ENCODE measurements at places on chromosomes 3 and 15.

GRCh38 chr3:95460274-95460673, 1354.1 kb upstream of the EPHA6 start:
- no peak for DNase-seq

GRCh38 chr15:34336991-34337556, 507 bp downstream of the SLC12A6 start:
- no peak for DNase-seq

DNA sequence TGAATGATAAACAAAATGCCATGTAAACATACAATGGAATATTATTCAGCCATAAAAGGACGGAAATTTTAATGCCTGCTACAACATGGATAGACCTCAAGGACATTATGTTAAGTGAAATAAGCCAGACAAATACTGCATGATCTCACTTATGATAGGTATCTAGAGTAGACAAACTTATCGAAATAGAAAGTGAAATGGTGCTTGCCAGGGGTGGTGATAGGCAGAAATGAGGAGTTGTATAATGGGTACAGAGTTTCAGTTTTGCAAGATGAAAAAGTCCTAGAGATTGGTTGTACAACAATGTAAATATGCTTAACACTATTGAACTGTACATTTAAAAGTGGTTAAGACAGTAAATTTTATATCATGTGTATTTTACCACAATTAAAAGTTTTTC, 287.8 kb downstream of the ERC2 start:
- no peak for DNase-seq

DNA sequence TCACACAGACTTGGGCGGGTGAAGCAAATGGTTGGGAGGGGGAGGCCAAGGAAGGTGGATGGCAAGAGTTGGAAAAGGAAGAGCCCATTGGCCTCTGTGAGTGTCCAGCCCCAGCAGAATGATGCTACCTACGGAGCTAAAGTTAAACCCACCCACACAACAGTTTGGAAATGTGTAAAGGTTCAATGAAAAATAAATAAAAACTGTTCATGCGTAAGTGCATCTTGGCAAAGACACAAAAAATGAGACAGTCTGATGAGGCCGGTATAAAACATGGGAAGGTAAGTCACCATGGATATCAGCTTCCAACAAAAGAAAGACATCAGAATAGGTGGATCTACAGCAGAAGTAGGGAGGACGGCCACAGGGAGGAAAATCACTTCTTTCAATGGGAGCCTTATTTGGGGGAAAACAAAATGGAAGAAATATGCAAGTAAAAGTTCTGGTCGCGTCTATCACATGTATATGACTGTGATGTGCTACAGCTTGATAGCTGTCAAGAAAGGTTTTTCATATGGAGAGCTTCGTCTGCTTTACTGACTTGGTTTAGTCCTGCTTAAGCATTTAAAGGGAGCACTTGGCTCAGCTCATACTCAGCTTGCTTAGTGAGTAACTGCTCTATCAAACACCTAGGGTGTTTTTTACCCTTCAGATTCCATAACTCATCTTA, 82.8 kb downstream of the TIGIT start:
- no peak for DNase-seq

- DNase-seq: peak; percentile 49
Measured at GRCh38 chr3:128316481-128316891, 150.2 kb downstream of the DNAJB8 start.

DNA sequence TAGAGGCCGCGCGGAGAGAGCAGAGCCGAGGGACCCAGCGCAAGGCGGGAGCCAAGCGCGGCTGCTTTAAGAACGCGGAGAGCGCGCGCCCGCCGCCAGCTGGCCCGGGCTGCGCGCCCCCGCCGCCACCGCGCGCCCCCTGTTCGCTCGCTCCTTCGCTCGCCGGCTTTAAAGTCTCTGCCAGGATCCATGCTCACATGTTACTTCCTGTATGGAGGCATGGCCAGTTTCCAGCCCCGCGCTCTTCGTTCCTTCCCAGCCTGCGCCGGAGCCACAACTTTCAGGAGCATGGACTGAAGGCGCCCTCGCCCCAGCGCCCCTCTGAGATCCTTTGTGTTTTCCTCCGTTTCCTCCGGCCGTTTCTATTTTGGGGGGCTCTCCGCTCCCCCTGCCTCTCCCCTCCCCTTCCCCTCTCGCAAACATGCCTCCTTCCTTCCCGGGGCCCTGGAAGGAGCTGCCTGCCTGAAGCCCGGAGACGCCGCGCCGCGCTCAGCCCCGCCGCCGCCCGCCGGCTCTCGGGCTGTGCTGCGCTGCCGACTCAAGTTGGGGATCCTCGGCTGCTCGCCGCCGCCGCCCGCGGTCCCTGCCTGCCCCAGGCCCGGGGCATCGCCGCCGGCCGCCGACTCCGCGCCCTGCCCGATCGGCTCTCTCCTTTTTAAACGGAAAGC, at the start of gene PTPRG:
PTPRG (plus strand) TSS at position 198 of the 668 bp plus-strand sequence. CDS start 717 bp downstream, outside the sequence.
- DNase-seq: no peak

DNA sequence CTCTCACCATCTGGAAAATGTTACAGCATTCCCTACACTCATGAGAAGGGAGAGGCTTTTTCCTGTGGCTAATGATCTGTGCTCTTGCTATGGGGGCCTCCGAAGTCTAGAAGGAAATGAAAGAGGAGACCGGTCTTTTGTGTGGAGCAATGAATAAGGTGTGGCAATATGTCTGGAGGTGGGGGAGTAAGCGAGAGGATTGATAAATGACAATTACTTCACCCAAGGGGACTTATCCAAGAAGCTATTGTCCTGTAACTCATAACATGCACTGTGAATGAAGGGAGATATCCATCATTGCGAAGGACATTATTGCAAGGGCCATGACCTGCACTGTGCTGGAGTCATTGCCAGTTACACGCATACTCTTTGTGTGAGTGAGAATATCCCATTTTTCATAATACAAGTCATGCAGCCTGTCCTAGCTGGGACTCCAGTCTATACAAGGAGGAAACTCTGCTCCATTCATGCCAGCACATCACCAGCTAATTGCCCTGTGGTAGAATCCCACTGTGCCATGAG, 37.7 kb upstream of the SYNPR start:
- no peak for DNase-seq

- no peak for DNase-seq
Measured at GRCh38 chr15:76168237-76168984, 108.6 kb downstream of the TMEM266 start.

GRCh38 chr15:70748281-70748747, 15.0 kb downstream of the UACA start:
- no peak for DNase-seq

- DNase-seq: no peak
Measured at GRCh38 chr15:74540161-74540760, 759 bp upstream of the ARID3B start.

DNA sequence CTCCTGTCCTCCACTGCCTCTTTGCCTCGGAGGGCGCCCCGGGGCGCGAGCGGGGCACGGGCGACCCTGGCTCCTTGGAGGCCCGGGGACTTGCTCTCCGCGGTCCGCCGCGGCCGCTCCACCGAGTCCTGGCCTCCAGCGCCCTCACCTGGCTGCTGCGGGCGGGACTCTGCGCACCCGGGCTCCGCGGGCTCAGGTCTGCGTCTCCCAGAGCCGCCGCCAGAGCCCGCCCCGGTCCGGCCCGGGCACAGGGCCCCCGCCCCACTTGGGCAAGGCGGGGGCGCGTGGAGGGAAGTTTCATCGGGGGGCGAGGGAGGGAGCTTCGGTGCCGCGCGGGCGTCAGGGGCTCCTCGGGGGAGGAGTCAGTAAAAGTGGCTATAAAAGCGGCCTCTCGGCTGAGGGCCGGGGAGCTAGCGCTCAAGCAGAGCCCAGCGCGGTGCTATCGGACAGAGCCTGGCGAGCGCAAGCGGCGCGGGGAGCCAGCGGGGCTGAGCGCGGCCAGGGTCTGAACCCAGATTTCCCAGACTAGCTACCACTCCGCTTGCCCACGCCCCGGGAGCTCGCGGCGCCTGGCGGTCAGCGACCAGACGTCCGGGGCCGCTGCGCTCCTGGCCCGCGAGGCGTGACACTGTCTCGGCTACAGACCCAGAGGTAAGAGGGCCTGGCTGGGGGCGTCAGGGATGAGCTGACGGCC, at the start of gene CEMIP:
CEMIP (plus strand) TSS at position 407 of the 694 bp plus-strand sequence. CDS start 94,510 bp downstream, outside the sequence.
- DNase-seq: no peak

- no peak for DNase-seq
Measured at GRCh38 chr15:100769043-100769974, 110.3 kb upstream of the ALDH1A3 start.

GRCh38 chr15:82551646-82552247, 11.5 kb upstream of the RPS17 start:
- DNase-seq: no peak

DNA sequence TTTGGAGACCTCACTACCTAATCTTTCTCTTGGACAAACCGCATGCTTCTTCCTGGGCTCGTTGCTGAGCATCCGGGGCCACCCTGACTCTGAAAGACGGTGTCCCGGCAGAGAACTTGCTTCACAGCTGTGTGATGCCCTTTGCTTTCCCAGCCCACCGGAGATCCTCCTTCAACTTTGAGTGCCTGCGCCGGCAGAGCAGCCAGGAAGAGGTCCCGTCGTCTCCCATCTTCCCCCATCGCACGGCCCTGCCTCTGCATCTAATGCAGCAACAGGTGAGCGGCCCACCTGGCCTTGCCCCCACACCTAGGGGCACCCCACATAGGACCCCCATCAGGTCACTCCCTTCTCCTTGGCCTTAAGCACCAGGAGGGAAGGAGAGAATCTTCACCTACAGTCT, 37.7 kb downstream of the CHDH start:
- no peak for DNase-seq

GRCh38 chr3:36827133-36827532, 62.8 kb upstream of the DCLK3 start:
- DNase-seq: no peak

GRCh38 chr3:195149292-195150030, 121.5 kb downstream of the XXYLT1 start:
- no peak for DNase-seq

DNA sequence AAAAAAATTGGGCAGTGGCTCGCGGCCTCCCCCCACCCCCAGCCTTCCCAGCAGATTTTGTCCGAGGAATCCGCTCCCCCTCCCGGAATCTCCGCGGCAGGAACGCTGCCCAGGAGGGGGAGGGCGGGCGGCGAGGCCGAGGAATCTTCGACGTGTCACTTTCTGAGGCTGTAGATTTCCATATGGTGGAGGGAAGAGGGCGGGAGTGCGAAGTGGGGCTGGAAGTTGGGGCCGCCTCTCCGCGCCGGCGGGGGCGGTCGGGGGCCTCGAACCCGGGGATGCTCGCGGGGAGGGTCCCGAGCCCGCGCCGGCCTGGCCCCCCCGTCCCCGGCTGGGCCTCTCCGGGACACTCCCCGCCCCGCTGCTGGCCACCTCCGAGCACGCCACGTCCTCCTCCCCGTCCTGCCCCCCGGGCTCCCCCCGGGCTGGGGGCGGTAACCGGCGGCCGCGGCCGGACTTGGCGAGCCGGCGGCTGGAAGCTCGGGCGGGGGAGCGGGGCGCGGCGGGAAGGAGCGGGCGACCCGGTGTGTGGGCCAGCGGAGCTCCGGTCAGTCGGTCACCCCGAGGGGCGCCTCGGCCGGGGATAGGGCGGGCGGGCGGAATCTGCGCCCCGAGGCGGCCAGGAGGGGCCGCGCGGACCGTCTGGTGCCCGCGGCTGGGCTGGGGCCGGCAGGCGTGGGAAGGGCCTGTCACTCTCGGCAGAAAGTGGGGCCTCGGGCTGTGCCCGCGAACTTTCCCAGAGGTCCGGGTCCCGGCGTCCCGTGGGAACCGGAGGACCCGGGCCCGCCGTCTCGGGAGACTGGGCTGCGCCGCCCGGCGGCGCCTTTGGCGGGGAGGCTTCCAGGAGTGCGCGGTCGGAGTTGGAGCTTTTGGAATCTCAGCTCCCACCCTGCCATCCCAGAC, 951 bp downstream of the FNDC3B start:
- no peak for DNase-seq

- DNase-seq: no peak
Measured at GRCh38 chr3:16063603-16064002, 110.9 kb upstream of the GALNT15 start.

DNA sequence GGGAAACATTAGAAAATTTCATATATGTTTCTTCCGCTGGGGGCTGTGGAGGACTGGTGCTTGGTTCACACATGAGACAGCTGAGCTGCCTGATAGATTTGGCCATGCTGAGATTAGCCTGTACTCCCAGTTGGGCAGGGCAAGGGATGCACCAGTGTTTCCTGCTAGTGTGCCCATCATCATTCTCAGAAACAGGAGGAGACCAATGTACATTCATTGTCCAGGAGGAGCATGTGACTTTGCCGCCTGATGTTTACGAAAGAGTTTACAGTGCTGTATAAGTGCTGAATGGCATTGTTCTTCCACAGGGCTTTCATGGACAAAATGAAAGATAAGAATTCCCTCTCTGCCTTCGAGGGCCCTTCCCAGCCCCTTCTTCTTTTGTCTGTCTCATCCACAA, 311.1 kb upstream of the THBS1 start:
- DNase-seq: no peak

Measured in stimulated activated CD8-positive, alpha-beta memory T cell treated with anti-CD3 and anti-CD28 coated beads, Interleukin-4, amount 100 ng/mL, for 1 hour (primary cell).